ENCODE measurements at places on chromosomes 7 and 10. TPM values are rescaled to one million over a fixed set of nuclear protein-coding genes. Genes with fewer than 3 reads are reported as not detected.

The CLRN3 gene
- total RNA-seq, result not detected

GRCh38 chr10:6811153-6811552, 231.1 kb upstream of the PRKCQ start:
- DNase-seq, result peak; percentile 9

DNA sequence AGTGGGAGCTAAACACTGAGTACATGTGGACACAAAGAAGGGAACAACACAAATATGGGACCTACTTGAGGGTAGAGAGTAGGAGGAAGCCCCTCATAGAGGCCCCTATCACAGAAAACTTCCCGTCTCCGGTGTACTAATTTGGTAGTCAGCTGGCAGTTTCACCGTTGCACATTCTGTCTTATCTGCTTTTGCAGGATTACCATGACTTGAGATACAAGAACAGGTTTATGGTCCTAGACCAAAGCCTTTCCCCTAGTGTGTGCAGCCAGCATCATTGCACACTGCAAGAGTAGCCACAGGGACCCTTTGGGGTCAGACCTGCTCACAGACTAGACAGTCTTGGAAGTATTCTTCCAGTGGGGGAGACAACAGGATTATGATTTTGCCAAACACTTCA, 5.9 kb upstream of the IFIT1B start:
- DNase-seq, result no peak

The SMKR1 gene
- 0.56 TPM for total RNA-seq

DNA sequence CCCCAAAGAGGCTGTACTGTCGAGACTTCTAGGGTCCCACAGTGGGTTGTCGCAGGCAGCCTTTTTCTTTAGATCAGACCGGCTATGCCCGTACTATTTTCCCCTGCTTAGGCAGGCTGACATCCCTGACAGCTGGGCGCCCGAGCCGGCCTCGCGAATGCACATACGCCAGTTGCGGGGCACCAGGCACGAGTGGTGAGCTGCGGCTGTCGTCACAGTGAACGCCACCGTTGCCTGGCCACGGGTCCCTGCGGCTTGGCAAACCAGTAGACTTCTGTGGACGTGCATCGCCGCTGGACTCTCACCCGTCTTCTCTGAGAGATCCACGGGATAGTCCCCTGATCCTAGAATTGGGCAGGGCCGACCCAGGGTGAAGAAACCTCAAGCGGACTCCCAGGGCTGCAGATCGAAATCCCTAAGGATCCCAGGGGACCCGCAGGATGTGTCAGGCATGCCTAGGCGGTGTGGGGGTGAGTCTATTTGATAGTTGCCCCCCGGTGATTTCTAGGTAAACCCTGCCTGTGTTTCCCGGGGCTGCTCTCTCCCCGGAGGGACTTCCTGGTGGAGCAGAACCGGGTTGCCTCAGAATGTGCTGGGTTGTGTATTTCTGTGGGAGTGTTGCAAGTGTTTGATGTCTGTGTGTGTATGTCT, 33.0 kb upstream of the ZNF273 start:
- DNase-seq, result no peak

- no peak for DNase-seq
Observed at GRCh38 chr10:58981846-58982245, 194.6 kb upstream of the PHYHIPL start.

- peak; percentile 28 for DNase-seq
Observed at GRCh38 chr7:116797612-116798011, 64.8 kb upstream of the CAPZA2 start.

DNA sequence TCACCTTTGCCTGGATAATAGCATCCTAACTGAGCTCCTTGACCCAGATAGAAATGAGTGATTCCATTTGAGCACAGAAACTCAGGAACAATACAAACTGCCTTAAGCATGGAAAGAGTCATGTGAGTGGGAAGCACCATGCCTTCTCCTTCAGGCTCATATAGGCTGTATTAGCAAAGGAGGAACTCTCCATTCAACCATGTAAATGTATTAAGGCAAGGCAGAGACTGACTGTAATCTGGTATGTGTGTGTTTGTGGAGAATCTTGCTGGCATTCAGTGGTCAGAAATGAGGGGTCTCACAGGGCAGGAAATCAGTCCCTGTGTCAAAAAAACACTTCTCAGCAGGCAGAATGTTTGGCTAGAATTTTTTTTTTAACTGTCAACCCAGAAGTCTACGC, 40.2 kb downstream of the COA1 start:
- no peak for DNase-seq

The CC2D2B gene
- total RNA-seq, result not detected

DNA sequence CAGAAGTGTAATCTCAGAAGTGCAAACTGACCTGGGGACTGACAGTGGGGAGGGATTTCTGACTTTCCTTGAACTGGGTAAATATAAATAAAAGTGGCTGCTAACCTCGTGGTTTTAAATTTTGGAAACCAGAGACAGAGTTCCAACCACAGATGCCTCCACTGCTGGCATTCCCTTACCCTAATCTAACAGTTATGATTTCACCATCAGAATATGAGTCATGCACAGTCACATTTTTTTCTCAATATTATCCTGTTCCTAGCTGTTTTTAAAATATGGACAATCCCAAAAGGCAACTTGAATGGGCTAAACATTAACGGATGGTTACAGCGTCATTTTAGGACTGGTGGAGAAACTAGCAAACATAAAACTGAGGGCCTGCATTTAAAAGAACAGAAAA, 264.3 kb upstream of the INHBA start:
- DNase-seq, result peak; percentile 18

The LANCL2 gene
- total RNA-seq, result 25.6 TPM

The MINDY3 gene
- 9.3 TPM for total RNA-seq

DNA sequence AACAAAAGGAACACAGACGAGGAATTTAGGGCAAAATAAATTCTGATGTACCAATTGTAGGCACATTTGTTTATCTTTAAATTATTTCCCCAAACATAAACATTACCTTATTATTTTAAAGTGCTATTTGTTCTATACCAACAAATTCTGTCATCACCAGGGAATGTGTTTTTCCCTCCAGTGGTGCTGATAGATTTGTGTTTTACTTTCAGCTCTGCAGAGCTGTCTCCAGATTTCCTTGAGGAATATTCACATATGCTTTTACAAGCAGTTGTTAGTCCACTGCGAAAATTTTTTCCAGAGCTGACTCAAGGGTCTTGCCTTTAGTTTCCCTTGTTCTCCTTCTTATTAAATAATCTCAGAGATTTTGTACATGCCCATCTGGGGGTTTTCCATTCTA, 362.8 kb downstream of the PHF14 start:
- no peak for DNase-seq

DNA sequence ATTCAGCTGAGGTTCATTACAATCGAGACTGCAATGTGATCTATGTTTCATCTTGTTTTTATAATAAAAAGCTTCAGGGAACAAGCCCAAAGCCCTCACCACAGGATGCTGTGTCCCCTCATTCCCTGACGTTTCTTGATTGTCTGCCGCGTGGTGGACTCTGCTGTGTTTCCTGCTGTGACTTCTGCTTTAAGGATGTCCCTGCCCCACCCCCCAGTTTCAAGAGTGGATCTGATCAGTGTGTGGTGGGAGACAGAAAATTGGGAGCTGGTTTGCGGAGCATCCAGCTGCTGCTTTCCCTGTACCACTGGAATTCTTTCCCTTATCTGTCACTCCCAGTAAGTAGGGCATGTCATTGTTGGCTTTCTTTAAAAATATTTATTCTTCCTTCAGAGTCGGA, 86.2 kb downstream of the CREM start:
- DNase-seq, result no peak

GRCh38 chr10:47354165-47354564, 6.0 kb downstream of the RBP3 start:
- no peak for DNase-seq

The CCL26 gene
- 22.3 TPM for total RNA-seq

GRCh38 chr10:102815790-102816549, 21.2 kb downstream of the CYP17A1 start:
- no peak for DNase-seq

The NEURL1 gene
- total RNA-seq, result not detected

DNA sequence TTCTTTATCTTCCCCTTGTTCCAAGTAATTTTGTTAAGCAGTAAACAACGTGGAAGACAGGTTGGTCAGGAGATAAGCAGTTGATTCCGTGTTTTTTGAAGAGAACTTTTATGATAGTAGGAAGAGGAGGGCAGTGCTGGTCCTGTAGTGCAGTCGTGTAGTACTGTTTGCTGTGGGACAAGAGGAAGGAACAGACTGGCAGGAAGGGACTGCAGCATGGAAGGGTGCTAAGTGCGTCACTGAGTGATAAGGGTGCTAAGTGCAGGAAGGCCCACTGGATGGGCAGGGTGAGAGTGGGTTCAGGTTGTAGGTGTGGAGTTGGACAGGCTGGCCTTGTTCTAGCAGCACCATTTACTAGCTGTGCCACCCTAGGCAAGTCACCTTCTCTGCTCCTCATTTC, 125.0 kb downstream of the SDK1 start:
- no peak for DNase-seq

GRCh38 chr10:112221545-112221944, 38.0 kb upstream of the GPAM start:
- no peak for DNase-seq

The PNLIP gene
- not detected for total RNA-seq

- DNase-seq, result no peak
Observed at GRCh38 chr10:121442086-121442935, 155.9 kb downstream of the FGFR2 start.

- no peak for DNase-seq
Observed at GRCh38 chr7:70489813-70490212, 642.1 kb upstream of the GALNT17 start.

DNA sequence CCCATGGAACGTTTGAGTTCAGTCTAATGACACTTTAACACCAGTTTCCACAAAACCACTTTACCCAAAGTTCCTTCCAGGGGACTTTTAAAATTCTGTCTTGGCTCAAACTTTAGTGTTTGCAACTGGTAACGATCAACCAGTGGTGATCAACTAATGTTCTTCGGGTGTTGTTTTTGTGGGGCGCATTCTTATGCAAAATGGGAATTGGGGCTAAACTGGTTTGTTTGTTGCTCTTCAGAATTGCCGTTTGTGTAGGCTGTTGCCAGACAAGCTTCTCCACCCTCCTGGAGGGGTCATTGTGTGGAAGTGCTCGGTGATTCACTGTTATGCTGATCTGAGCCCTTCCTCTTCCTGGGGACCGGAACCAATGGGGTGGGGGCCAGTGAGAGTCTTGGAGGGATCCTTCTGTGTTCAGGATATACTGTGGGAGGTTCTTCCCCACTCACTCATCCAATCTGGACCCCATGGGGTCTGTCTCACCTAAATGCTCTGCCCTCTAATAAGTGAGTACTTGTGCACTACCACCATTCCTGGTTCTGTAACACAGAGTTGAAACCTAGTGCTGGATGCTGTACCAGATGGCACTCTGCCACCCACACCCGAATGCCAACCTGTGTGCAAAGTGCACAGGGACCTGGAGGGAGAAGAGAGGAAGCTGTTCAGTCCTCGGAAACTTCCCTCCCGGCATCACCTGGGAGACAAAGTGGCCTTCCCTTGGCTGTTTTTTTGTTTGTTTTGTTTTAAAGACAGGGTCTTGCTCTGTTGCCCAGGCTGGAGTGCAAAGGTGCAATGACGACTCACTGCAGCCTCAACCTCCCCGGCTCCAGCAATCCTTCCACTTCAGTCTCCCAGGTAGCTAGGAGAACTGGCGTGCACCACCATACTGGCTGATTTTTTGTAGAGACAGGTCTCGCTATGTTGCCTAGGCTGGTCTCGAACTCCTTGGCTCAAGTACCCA, 2.1 kb downstream of the NFE2L3 start:
- DNase-seq, result peak; percentile 53

GRCh38 chr10:4058514-4059029, 273.6 kb upstream of the KLF6 start:
- no peak for DNase-seq

The TFPI2 gene
- total RNA-seq, result 1.7 TPM

The TMUB1 gene
- 32.9 TPM for total RNA-seq

GRCh38 chr10:4498711-4499251, 327.2 kb upstream of the AKR1E2 start:
- DNase-seq, result peak; percentile 42

The LGI1 gene
- not detected for total RNA-seq

- no peak for DNase-seq
Observed at GRCh38 chr10:102405108-102405571, 9.6 kb downstream of the NFKB2 start.

GRCh38 chr7:40267583-40267982, 132.8 kb downstream of the SUGCT start:
- no peak for DNase-seq

The SUFU gene
- 2.0 TPM for total RNA-seq

The CPED1 gene
- total RNA-seq, result 3.7 TPM

The RSPH10B2 gene
- total RNA-seq, result 0.20 TPM

DNA sequence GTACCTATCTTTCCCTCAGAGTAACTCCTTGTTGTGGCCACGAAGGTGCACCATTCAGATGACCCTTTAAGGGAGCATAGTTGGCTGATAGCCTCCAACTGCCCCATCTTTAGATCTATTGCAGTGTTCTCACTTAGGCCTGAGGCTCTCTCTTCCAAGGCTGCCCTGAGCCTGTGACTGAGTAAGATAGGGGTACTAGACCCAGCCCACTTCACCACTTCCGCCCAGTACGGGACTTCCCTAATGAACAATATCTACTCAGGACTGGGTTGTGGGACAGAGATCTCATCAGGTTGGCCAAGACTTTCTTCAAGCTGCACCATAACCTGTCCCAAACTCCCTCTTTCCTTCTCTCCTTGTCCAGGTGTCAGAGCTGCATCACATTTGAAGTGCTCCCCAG, 5.7 kb upstream of the GNAI1 start:
- no peak for DNase-seq

DNA sequence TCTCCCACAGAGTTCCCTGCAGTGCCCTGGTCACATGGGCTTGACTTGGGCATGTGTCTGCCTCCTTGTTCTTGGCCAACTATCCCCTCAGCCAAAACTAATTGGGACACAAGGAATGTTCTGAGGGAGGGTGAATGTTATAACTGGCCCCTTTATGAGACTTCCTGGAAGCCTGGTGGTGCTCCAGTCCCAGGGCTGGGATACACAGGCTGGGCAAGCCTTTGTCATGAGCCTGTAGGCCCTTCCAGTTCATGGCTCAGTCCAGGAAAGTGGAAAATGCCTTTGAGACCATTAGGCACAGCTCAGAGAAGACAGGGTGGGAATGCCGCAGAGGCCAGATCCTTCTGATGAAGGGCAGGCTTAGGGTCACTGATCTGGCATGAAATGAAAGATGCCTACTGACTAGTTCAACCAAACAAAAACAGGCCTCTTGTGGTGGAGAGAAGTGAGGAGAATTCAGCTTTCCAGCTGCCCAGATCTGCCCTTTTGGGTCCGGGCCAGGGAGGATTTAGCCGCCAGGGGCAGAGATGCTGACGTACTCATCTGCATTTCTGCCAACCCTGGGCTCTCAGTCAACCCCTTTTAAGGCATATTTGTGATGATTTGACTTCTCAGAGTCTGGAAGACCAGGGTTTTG, 961.5 kb downstream of the KCNMA1 start:
- peak; percentile 94 for DNase-seq

The GPR37 gene
- 0.07 TPM for total RNA-seq
